ENCODE measurements at places on chromosomes 11 and 22.
A peak's percentile ranks its signal among the peaks of the same experiment; 100 is the strongest.

DNA sequence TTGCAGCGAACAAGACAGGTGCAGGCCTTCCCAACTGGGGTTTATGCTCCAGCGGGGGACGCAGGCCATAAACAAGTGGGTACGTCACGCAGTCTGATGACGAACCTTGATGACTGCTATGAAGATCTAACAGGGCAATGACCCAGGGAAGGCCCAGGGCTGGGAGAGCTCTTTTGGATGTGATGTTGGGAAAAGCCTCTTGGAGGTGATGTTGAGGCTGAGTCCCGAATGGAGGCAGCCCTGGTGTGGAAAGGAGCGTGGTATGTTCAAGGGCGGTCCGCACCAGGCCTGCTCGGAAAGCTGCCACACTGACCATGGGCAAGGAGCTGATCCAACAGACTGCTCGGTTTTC, 5.8 kb downstream of the FADS2 start:
- DNase-seq = no peak
- peaks cover 78% of the 10 kb centered on the region for H3K4me1 ChIP-seq
- H3K36me3 ChIP-seq = peaks cover 22% of the 10 kb centered on the region
- no peaks in the 10 kb centered on the region for H3K27me3 ChIP-seq
- peak overlapping the region; percentile 73 for H3K4me3 ChIP-seq

- H3K36me3 ChIP-seq = no peaks in the 10 kb centered on the region
- no peak for DNase-seq
- H3K4me3 ChIP-seq = no peak overlapping the region
- no peak overlapping the region for H3K27ac ChIP-seq
- H3K27me3 ChIP-seq = no peaks in the 10 kb centered on the region
These were observed 67.2 kb upstream of the BMAL1 start for GRCh38 chr11:13210424-13210823.

GRCh38 chr11:128517451-128518230, 69.7 kb downstream of the ETS1 start:
- peaks cover 67% of the 10 kb centered on the region for H3K4me1 ChIP-seq
- H3K27me3 ChIP-seq = no peaks in the 10 kb centered on the region
- peaks cover 82% of the 10 kb centered on the region for H3K36me3 ChIP-seq
- peak overlapping the region; percentile 98 for H3K27ac ChIP-seq
- DNase-seq = no peak

DNA sequence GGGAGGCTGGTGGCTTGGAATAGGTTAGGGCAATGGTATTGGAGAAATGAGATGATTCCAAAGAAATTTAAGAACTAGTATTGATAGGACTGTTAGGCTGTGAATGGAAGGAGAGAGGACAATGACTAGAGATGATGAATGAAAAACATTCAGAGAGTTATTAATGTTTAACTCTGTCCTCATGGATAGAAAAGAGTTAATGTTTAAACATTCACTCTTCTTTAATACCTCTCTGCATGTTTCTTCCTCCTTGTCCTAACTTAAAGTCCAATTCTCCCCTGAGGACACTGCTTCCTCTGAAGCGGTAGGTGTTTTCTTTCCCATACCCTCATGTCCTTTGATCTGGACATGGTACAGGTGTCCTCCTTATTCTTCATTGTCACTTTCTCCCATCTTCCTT, 13.4 kb downstream of the CHEK1 start:
- H3K27me3 ChIP-seq = no peaks in the 10 kb centered on the region
- H3K36me3 ChIP-seq = peaks cover 59% of the 10 kb centered on the region
- no peak overlapping the region for H3K4me3 ChIP-seq
- peaks cover 13% of the 10 kb centered on the region for H3K4me1 ChIP-seq

GRCh38 chr11:76206327-76207081, at the start of gene WNT11:
TSS of gene WNT11 (minus strand) at chr11:76206502. CDS start at chr11:76206407, 95 bp downstream.
- peaks cover 43% of the 10 kb centered on the region for H3K27me3 ChIP-seq
- peaks cover 12% of the 10 kb centered on the region for H3K4me1 ChIP-seq
- H3K36me3 ChIP-seq = no peaks in the 10 kb centered on the region
- DNase-seq = no peak
- H3K4me3 ChIP-seq = peak within 1 kb of the TSS; percentile 73

GRCh38 chr11:61873588-61874376, 17.6 kb downstream of the FADS3 start:
- no peak overlapping the region for H3K4me3 ChIP-seq
- peaks cover 6% of the 10 kb centered on the region for H3K4me1 ChIP-seq
- H3K27me3 ChIP-seq = no peaks in the 10 kb centered on the region
- no peaks in the 10 kb centered on the region for H3K36me3 ChIP-seq
- no peak overlapping the region for H3K27ac ChIP-seq

DNA sequence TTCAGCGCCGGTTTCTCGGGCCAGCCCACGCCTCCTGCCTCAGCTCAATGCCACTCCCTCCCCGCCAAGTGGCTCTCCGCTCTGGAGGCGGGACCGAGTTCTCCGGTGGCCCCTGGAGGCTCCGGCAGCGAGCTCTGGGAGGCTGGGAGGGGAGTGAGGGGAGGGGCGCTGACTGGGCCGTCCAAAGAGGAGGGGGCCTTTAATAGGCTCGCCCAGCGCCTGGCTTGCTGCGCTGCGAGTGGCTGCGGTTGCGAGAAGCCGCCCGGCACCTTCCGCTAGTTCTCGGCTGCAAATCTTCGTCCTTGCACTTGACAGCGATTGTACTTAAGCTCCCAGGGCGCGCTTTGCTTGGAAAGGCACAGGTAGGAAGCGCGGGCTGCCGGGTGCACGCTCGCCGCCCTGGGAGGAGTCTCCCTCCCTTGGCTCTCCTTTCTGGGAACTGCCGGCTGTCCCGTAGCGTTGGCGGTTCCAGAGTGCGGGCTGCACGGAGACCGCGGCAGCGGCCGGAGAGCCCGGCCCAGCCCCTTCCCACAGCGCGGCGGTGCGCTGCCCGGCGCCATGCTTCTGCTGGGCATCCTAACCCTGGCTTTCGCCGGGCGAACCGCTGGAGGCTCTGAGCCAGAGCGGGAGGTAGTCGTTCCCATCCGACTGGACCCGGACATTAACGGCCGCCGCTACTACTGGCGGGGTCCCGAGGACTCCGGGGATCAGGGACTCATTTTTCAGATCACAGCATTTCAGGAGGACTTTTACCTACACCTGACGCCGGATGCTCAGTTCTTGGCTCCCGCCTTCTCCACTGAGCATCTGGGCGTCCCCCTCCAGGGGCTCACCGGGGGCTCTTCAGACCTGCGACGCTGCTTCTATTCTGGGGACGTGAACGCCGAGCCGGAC, at the start of gene ADAMTS15:
TSS of gene ADAMTS15 (plus strand) at position 230 of the 894 bp plus-strand sequence. CDS start at position 559, 329 bp downstream.
- H3K36me3 ChIP-seq = no peaks in the 10 kb centered on the region
- peaks cover 11% of the 10 kb centered on the region for H3K4me1 ChIP-seq
- DNase-seq = peak; percentile 22
- no peak within 1 kb of the TSS for H3K27ac ChIP-seq

All from activated T-helper 1 cell treated with anti-CD3 and anti-CD28 coated beads, Interleukin-12 subunit alpha, Interleukin-12 subunit beta, Interleukin-2, Interleukin-4 antibody, amounts not matched to agents 30 ng/mL and 10 ng/mL and 1 ng/mL, durations not matched to agents 14 hours and 24 hours and 36 hours (primary cell).